Endodermal cell (in vitro differentiated cells): ENCODE measurements at places on chromosomes 4 and X. TPM values are rescaled to one million over a fixed set of nuclear protein-coding genes. Genes with fewer than 3 reads are reported as not detected.

DNA sequence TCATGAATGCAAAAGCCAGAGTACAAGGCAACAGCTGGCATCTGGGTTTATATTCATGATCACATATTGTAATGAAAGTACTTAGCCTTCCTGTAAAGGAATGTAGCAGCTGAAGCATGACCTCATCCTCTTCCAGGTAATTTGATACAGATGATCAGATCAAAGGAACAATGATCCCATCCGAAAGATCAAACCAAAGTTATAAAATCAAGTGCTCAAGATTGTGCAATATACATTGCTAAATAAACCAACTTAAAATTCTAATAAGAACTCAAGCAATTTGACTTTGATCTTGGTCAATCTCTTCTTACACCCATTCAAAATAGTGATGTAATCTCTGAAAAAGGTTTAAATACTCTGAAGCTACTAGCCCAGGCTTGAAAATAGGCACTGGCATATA is 113.1 kb upstream of the INPP4B start:
- no peak for DNase-seq

Gene SLC30A9
- total RNA-seq = 64.1 and 66.9 TPM in 2 replicates

GRCh38 chr4:27001398-27002164 is 140.9 kb downstream of the STIM2 start:
- DNase-seq = peak; percentile 53

Gene NWD2
- total RNA-seq = not detected in 3 replicates
